ENCODE measurements at places on chromosomes 3 and 15.

- no peak for DNase-seq
Measured at GRCh38 chr3:34198309-34198708, 399.9 kb downstream of the PDCD6IP start.

GRCh38 chr3:166243511-166243910 is 406.3 kb upstream of the BCHE start:
- DNase-seq: no peak

DNA sequence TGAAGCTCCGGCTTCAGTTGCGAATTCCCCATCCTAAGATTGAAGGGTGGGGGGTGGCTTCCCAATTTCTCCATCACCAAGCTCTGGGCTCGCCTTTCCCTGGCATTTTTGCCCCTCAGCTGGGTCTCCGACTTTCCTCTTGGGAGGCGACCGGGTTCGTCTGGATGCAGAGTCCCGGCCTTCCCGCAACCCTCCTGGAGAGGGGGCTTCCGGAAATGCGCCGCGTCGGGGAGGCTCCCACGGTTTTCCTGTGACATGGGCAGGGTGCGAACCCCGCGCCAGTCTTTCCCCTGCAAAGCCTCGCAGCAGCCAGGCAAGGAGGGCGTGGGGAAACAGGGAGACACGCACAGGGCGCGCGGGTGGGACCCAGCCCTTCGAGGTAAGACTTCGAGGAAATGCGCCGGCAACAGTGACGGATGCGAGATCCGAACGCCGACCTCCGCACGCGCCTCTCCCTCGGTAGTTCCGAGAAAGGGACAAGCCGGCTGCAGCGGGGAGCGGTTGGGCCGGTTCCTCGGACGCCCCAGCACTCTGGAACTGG is 466 bp upstream of the HCN4 start:
- DNase-seq: no peak

DNA sequence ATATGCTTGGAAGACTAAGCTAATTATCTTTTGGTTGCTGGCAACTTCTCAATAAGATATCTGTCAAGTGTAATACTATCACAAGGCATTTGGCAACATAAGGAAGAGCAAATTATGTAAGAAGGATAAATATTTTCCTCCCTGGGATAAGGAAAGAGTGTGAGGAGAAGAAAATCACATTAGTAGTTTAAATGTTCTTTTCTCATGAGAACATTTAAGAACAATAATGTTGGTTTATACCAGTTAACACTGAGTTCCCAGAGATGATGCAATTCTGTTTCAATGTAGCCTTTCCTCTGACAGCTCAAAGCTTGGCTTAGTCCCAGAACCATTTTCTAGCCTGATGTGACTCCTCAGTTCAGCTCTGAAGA is 66.1 kb upstream of the NPHP3 start:
- no peak for DNase-seq

Measured in BE2C (cell line).